ENCODE measurements at places on chromosomes 13 and 19. TPM values are rescaled to one million over a fixed set of nuclear protein-coding genes. Genes with fewer than 3 reads are reported as not detected.

CADM4 gene
- total RNA-seq = 0.26 TPM

SKA3 gene
- total RNA-seq = 20.2 TPM

SIGLEC14 gene
- not detected for total RNA-seq

PAK4 gene
- total RNA-seq = 8.2 TPM

KANK3 gene
- total RNA-seq = 0.26 TPM

TGFBR3L gene
- 0.26 TPM for total RNA-seq

VSTM2B gene
- not detected for total RNA-seq

PAN3 gene
- total RNA-seq = 30.4 TPM

FGF22 gene
- not detected for total RNA-seq

HSD17B14 gene
- 6.8 TPM for total RNA-seq

CCDC122 gene
- 12.3 TPM for total RNA-seq

CYP2A7 gene
- total RNA-seq = not detected

ZNF226 gene
- total RNA-seq = 27.1 TPM
